GM12865 (cell line): ENCODE measurements at places on chromosomes 16 and 17.

DNA sequence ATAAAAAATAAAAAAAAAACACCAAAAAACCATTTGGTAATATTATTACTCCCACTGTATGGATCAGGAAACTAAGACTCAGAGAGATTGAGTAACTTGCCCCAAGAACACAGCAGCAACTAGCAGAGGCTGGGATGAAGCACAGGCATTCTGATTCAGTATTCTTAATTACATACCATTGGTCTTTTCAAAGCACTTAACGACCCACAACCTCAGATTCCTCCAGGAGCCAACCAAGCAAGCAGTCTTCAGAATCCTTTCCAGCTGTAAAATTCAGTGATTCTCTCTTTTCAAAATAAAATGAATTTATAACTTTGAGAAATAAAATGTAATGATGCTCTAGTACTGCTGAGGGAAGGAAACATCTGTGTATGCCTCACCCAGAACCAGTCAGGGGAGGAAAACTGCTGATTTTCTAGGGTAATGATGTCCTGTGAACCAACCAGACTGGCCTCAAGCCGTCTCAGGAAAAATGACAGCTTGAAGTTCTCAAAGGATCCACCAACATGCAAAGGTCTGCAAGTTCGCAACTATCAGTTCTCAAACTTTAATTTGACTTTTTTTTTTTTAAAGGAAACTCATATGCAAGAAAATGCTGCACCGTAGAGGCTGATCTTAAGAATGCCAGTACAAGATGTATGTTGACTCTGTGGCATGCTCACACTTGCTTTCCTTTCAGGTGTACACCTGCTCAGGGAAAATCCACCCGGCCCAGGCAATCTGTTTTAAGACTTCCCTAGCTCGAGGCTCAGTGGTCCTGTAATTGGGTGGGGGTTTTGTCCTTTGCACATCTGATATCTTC, 9.0 kb downstream of the CUEDC1 start:
- DNase-seq = peak; percentile 53

GRCh38 chr17:81069135-81069645, 34.2 kb downstream of the BAIAP2 start:
- DNase-seq = no peak

DNA sequence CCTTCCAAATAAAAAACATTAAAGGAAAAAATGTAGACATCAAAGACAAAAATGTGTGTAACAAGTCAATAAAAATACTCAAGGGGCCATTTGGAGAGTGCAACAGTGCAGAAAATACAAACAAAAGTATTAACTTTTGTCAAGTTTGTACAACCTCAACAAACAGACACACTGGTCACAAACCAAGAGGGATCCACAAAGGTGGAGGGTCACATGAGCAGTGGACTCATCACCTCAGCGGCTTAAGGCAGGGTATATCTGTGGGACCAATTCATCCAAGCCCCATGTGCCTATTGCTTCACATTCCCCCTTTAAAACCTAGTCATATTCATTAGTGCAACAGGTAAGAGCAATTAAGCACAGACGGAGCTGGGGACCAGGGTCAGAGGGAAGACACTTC, 45.2 kb downstream of the DCUN1D3 start:
- no peak for DNase-seq

- DNase-seq = no peak
Observed at GRCh38 chr16:69838489-69838888, 76.4 kb downstream of the WWP2 start.

DNA sequence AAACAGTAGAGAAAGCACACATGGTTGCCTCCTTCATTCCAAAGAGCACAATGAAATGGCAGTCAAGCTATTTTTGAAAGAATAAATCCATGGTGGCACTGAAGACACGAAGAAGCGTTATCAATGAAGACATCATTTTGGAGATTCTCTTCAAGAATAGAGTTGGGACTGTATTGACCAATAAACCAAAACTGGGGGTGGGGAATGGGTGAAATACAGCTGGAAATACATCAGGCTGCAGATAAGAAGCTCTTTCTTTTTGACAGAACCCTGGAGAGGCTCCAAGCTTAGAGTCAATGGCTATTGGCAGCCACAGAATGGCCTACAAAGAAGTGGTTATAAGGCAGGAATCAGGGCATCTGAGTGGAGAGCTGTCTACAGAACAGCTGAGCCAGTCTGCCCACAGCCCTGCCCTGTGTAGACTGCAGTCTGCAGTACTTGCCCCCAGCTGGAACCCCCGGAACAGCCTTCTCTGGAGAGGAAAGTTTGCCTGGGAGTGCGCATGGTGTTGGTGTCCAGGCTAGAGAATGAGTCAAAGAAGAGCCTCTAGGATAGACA, 100.4 kb downstream of the STX8 start:
- no peak for DNase-seq
